Stimulated activated CD4-positive, alpha-beta T cell treated with anti-CD3 and anti-CD28 coated beads, Interleukin-4, amount 100 ng/mL, for 24 hours (primary cell): ENCODE measurements at places on chromosomes 16 and 17.

- no peak for DNase-seq
These were observed 145.9 kb downstream of the CDH8 start for GRCh38 chr16:61890386-61890785.

DNA sequence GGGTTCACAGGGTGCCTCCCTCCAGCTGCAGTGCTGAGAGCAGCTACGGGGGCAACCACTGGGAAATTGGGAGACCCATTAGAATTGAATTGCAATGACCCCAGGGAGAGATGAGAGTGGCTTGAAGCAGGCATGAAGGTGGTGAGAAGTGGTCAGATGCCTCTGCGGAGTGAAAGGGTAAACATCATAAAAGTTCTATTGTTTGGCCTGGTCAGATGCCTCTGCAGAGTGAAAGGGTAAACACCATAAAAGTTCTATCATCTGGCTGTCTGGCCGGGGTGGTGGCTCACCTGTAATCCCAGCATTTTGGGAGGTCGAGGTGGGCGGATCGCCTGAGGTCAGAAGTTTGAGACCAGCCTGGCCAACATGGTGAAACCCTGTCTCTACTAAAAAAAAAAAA is 53.5 kb downstream of the TNFRSF13B start:
- no peak for DNase-seq

- no peak for DNase-seq
These were observed 18.2 kb downstream of the IGF2BP1 start for GRCh38 chr17:49015179-49015923.

GRCh38 chr17:16880121-16880842 is 91.6 kb downstream of the TNFRSF13B start:
- DNase-seq: no peak
